ENCODE measurements at places on chromosomes 6 and 20.
A peak's percentile ranks its signal among the peaks of the same experiment; 100 is the strongest.

DNA sequence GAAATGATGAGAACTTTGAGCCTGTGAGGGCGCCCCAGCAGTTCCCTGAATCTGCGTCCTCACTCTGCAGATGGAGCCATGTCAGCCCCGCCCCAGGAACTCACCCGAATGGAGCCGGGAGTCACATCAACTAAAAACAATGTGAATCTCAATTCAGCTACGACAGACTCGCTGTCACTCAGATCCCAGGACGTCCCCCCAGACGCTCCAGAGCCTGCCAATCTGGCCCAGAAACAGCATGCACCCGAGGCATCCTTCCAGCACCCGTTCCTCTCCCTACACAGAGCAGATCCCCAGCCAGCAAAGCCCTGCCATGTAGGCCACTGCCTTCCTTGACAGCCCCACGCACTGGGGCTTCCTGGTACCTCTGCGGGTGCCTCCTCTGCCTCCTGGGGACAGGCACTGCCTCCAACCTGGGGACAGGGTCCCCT is 248.0 kb downstream of the TTLL2 start:
- no peak for DNase-seq

GRCh38 chr6:87243812-87244211 is 78.6 kb upstream of the SMIM8 start:
- no peak for DNase-seq

DNA sequence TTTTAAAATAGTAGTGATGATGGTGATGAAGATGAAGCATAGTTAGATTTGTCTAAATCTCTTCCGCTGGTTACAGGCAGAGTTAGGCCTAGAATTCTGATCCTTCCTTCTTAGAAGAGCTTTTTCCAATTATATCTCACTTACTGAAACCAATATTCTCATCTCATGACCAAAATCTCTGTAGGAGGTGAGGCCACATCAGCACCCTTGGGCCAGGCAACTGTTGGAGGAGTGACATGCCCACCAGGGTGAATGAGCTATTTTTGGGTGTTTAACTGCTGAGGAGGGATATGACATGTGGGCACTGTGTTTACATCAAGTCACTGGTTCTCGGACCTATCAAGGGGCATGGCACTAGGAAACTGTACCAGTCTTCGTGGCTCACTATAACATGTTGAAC is 102.2 kb upstream of the SLC24A3 start:
- no peak for DNase-seq

GRCh38 chr20:21490105-21490504 is 23.8 kb downstream of the NKX2-2 start:
- DNase-seq = no peak

DNA sequence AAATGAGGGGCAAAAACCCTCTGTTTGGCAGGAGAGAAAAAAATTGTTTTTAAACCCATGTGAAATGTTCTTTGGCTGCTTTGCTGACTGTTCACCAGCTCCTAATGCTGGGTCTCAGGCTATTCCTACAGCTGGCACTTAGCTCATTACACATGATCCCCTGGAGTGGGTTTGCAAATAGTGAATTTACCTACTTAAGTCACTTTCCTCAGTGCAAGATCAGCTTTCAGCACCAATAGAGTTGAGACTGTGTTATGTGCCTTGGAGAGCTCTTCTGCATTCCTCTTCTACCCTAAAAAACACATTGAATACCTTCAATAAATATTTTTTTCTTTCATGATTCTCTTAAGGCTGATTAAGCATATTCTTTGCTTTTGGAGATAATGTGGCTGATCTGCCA is 58.4 kb upstream of the PRDM1 start:
- DNase-seq = no peak

GRCh38 chr20:58150772-58151171 is 77.7 kb downstream of the ANKRD60 start:
- DNase-seq = no peak

- DNase-seq = peak; percentile 8
Observed at GRCh38 chr6:28985462-28986164, 19.5 kb downstream of the ZNF311 start.

- DNase-seq = no peak
Observed at GRCh38 chr20:33110147-33110825, 30.8 kb downstream of the BPIFB4 start.

DNA sequence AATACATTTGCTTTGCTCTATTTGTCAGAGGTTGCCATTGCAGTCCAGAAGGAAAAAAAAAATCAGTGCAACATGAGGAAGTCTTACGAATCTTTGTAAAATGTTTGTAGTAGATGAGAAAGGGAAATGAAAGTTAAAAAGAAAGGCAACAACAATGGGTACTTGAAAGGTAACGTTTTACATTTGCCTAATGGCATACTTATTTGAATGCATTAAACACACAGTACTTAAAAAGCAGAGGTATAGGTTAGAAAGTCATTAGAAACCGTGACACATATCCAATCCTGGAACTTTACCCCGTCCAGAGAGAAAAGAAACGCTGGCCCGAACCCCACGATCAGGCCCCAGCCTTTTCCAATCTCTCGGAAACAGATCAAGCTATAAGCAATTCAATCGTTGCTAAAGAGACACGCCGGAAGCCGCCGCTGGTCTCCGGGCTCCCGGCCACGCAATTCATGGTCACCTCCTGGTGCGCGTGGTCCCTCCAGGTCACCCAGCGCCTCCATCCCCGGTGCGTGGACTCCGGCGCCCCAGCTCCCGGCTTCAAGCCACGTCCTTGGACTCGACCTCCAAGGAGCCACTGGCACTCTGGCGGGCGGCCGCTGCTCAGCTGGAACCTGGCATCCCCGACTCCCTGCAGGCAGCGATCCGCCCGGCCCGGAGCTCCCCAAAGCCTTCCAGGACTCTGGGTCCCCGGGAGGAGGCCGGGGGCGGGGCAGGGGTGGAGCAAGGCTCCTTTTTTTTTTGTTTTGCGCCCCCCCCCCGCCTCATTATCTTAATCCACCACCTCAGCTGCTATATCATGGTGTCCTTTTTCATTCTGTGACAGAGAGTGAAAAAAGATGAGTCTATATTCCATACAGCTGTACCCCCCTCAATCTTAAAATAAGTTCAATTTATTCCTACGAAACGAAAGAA is at the start of gene SLC18B1:
Gene SLC18B1, minus strand, starts transcription at position 687 of the 918 bp plus-strand sequence. Its CDS starts 181 bp downstream, at position 506.
- peak; percentile 5 for DNase-seq

DNA sequence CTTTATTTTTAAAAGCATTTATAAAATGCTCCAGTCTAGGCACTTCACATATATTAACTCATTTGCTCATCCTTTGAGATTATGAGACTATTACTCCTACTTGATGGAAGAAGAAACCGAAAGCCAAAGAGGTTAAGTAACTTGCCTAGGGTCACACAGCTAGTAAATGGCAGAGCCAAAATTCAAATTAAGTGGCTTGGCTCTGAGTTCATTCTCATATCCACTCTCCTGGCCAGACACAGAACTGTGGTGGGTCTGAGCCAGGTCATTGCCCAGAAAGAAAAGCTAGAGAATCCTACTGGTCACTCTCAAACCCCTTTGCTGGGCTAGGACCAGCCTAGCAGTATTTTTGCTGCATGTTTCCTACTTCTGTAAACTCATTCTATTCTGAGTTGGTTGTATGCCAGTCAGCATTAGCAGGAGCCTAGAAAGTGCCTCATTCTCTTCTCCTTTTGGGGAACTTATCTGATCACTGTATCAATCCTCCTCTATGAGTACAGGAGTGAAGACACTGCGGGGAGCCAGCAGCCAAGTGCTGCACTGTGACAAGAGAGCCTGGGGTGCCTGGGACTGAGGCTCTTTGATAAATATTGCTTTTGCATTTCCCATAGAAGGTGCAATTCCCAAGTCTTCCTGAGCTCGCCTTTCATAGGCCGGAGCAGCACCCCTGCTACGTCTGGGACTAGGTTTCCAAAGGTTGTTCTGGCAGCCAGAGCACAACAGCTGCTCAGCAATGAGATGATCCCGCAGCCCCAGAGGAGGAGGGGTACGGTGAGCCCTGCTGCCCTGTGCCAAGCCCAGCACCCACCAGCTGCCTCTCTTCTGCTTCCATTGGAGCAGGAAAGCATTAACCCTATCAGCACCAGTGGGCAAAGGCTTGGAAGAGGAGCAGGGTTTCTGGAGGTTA is 728.3 kb downstream of the MAFB start:
- no peak for DNase-seq

GRCh38 chr6:55782275-55782674 is 93.1 kb downstream of the BMP5 start:
- DNase-seq = no peak

GRCh38 chr6:169583886-169584541 is 117.8 kb downstream of the WDR27 start:
- no peak for DNase-seq

- no peak for DNase-seq
Observed at GRCh38 chr20:57539889-57540288, 14.9 kb upstream of the CTCFL start.

- no peak for DNase-seq
Observed at GRCh38 chr6:133969285-133969920, 16.4 kb downstream of the TBPL1 start.

- no peak for DNase-seq
Observed at GRCh38 chr6:13089296-13089994, 238.9 kb downstream of the TBC1D7 start.

DNA sequence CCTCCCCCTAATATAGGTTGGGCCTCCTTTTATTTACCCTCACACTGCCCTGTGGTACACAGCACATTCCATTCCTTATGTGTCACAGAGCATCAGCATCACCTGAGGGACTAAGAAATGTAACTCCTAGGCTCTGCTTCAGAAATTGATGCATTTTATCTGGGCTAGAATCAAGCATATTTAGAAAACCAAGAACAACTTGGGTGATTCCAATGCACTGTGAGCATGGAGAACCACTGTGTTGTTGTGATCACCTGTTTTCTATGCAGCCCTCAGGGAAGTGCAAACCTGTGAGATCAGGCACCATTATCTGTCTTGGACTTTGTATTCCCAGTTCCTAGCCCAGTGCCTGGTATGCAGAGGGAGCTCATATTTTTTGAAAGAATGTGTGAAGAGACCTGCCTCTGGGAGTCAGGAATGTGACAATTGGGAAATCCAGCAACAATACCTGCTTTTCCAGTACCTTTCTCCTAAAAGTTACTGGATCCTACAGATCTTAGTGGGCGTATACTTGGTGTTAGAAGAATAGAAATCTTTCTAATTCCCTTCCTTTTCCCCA is 7.0 kb downstream of the KAT14 start:
- DNase-seq = no peak

Measured in bone marrow (tissue), 2 donors.